Aorta (tissue), 5 donors: ENCODE measurements at places on chromosomes 3 and 15. TPM values are rescaled to one million over a fixed set of nuclear protein-coding genes. Genes with fewer than 3 reads are reported as not detected.

DNA sequence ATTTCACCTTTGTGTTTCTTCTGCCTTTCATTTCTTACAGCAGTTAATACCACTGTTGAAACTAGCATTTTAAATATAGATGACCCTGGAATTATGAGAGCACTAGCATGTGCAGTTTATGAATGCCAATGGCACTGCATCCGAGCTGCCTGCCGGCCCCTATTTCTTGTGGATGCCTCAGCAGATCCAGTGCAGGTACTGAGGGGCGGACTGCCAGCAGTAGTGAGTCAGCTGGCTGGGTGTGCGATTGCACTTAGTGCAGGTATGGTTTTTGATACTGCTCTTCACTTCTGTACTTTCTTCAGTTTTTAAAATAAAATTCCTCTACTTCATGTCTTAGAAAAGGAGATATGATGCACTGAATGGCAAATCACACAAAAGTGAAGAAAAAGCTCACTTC, 453.0 kb downstream of the DIPK2A start:
- no peaks in the 10 kb centered on the region for H3K27me3 ChIP-seq
- H3K4me3 ChIP-seq = no peak overlapping the region
- no peak for DNase-seq
- no peaks in the 10 kb centered on the region for H3K4me1 ChIP-seq
- no peaks in the 10 kb centered on the region for H3K36me3 ChIP-seq

- no peak overlapping the region for H3K4me3 ChIP-seq
- H3K27me3 ChIP-seq = no peaks in the 10 kb centered on the region
- no peak overlapping the region for H3K27ac ChIP-seq
- peaks cover 1% of the 10 kb centered on the region for H3K4me1 ChIP-seq
- DNase-seq = no peak
- no peaks in the 10 kb centered on the region for H3K36me3 ChIP-seq
Observed at GRCh38 chr3:8891774-8892173, 71.5 kb downstream of the RAD18 start.

GRCh38 chr3:103173940-103174339, 739.1 kb downstream of the ZPLD1 start:
- no peaks in the 10 kb centered on the region for H3K27me3 ChIP-seq
- no peak overlapping the region for H3K4me3 ChIP-seq
- no peak overlapping the region for H3K27ac ChIP-seq
- no peaks in the 10 kb centered on the region for H3K36me3 ChIP-seq

Gene IL5RA
- not detected for polyA plus RNA-seq

Gene SENP5
- polyA plus RNA-seq = 4.9 TPM

Gene IQCF5
- polyA plus RNA-seq = not detected

Gene GHSR
- polyA plus RNA-seq = not detected

Gene DAZL
- polyA plus RNA-seq = not detected
